ENCODE measurements at places on chromosomes 16 and 17. TPM values are rescaled to one million over a fixed set of nuclear protein-coding genes. Genes with fewer than 3 reads are reported as not detected.

GRCh38 chr16:15830832-15831451 is 25.9 kb downstream of the MYH11 start:
- H3K27me3 ChIP-seq: no peaks in the 10 kb centered on the region
- H3K4me3 ChIP-seq: no peak overlapping the region
- H3K4me1 ChIP-seq: peaks cover 3% of the 10 kb centered on the region
- H3K36me3 ChIP-seq: no peaks in the 10 kb centered on the region

- no peak overlapping the region for H3K4me3 ChIP-seq
- DNase-seq: peak; percentile 39
- no peak overlapping the region for H3K27ac ChIP-seq
These were observed 243.0 kb upstream of the MYOCD start for GRCh38 chr17:12422651-12423050.

GRCh38 chr17:15185625-15185991 is 79.5 kb downstream of the PMP22 start:
- H3K4me1 ChIP-seq: no peaks in the 10 kb centered on the region
- no peaks in the 10 kb centered on the region for H3K27me3 ChIP-seq
- DNase-seq: peak; percentile 39
- H3K36me3 ChIP-seq: no peaks in the 10 kb centered on the region
- no peak overlapping the region for H3K27ac ChIP-seq

DNA sequence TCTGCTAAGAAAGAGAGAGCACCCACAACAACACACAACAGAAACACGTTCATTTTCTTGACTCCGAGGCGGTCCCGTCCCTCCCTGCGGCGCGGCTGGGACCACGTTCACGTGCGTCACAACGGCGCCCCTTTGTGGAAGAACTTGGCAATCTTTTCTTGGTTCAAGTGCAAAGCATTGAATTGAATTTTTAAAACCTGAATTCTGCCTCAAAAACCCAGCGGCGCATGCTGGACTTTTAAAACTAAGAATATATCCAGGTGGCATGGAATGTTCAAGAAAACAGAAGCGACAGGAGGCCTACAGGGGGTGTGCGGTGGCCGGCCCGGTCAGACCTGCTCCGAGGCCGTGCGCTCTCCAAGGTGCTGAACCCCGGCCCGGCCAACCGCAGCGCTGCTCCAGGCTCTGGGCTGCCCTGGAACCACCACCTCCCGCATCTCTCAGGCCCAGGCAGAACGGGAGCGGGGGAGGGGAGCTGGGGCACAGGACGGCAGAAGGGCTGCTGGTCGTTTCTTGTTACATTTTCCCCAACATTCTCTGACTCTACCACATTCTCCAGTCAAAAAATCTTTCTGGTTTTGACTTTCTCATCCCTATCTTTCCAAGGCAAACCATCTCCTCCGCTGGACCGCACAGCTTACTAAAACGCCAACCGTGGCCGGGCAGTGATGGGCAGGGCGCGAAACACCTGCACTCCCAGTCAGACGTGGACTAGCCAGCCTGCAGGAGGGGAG is 3.4 kb upstream of the HEXD start:
- H3K27me3 ChIP-seq: no peaks in the 10 kb centered on the region
- no peak overlapping the region for H3K4me3 ChIP-seq
- peak; percentile 94 for DNase-seq
- H3K27ac ChIP-seq: no peak overlapping the region
- peaks cover 15% of the 10 kb centered on the region for H3K4me1 ChIP-seq

- DNase-seq: no peak
- H3K4me1 ChIP-seq: peaks cover 4% of the 10 kb centered on the region
- H3K36me3 ChIP-seq: no peaks in the 10 kb centered on the region
- H3K27ac ChIP-seq: no peak overlapping the region
- no peak overlapping the region for H3K4me3 ChIP-seq
- H3K27me3 ChIP-seq: no peaks in the 10 kb centered on the region
These were observed 18.1 kb upstream of the ITPRIPL2 start for GRCh38 chr16:19095654-19096053.

The CA4 gene
- 7.3 TPM for total RNA-seq

The ITPRIPL2 gene
- total RNA-seq: 45.1 TPM

DNA sequence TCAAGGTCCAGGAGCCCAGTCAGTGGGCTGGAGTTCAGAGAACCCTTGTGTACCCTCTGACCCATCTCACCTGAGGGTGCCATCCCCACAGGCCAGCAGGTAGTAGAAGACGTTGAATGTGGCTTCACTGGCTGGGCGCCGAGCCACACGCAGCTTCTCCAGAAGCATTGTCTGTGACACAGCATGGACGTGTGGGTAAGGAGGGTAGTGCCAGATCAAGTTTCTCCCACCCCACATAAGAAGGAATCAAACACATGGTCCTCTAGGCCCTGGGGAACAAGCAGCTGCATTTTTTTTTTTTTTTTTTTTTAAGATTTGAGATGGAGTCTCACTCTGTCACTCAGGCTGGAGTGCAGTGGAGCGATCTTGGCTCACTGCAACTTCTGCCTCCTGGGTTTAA is 60.9 kb downstream of the MYO18A start:
- H3K27ac ChIP-seq: no peak overlapping the region
- no peak for DNase-seq
- no peaks in the 10 kb centered on the region for H3K36me3 ChIP-seq
- H3K27me3 ChIP-seq: no peaks in the 10 kb centered on the region

The OR3A3 gene
- total RNA-seq: not detected

DNA sequence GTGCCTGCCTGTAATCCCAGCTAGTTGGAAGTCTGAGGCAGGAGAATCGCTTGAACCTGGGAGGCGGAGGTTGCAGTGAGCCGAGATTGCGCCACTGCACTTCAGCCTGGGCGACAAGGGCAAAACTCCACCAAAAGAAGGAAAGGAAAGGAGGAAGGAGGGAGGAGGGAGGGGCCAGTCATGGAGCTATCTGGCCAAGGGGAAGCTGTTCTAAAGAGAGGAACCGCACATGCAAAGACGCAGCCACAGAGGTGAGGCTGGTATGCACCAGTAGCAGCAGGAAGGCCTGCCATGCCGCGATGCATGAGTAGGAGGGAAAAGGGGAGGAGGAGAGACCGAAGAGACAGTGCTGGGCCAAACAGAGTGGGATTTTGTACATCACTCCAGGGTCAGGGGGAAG is 35.9 kb downstream of the HSBP1 start:
- no peak overlapping the region for H3K4me3 ChIP-seq
- no peaks in the 10 kb centered on the region for H3K36me3 ChIP-seq
- DNase-seq: peak; percentile 43
- peaks cover 6% of the 10 kb centered on the region for H3K4me1 ChIP-seq
- no peaks in the 10 kb centered on the region for H3K27me3 ChIP-seq

The CHST4 gene
- total RNA-seq: 0.34 TPM

GRCh38 chr17:62094175-62094574 is 29.1 kb upstream of the MED13 start:
- no peaks in the 10 kb centered on the region for H3K27me3 ChIP-seq
- H3K4me1 ChIP-seq: no peaks in the 10 kb centered on the region
- H3K27ac ChIP-seq: no peak overlapping the region

The FBXL16 gene
- 1.0 TPM for total RNA-seq

The TRPV3 gene
- 0.44 TPM for total RNA-seq

- H3K4me3 ChIP-seq: no peak overlapping the region
- H3K36me3 ChIP-seq: no peaks in the 10 kb centered on the region
- H3K27me3 ChIP-seq: no peaks in the 10 kb centered on the region
- H3K4me1 ChIP-seq: peaks cover 20% of the 10 kb centered on the region
These were observed 26.1 kb downstream of the CACNA1G start for GRCh38 chr17:50586421-50587247.

DNA sequence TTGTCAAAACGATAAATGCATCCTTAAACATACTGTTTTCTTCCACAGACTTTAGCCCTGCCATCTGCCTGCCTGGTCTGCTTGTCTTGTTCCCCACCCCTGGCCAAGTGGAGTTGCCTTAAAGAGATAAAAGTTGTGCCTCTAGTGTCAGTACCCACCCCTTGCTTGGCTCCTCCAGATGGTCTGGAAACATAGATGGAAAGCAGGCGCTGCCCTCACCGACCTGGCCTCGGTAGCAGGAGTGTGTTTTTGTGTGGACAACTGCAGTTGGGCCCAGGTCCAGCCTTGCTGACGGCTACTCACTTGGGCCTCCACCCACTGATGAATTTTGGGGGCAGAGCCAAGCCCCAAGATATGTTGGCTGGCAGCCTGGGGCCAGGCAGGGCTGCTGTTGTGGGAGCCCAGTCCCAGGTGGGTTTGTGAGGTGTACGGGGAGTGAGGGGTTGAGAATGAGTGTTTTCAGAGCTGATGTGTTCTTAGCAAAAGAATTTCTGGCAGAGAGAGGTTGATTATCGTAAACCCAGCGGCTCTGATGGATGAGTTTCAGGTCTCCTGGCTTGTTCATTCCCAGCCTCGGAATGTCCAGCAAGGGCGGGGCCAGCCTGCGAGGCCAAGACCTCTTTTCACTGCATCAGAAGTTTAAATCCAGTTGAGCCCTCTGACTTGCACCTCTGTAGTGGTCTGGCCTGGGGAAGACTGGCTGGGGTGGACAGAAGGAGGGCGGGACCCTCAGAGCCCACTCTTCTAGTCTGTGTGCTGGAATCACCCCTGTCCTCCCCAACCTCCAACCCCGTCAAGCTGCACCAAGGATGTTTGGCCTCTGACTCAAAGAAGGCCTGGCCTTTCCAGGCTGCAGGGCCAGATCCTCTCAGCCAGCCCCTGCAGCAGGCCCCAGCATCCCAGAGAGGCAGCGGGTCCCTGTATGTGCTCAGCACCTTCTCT is 179.7 kb downstream of the RAB11FIP4 start:
- H3K36me3 ChIP-seq: no peaks in the 10 kb centered on the region
- peak; percentile 29 for DNase-seq
- H3K4me3 ChIP-seq: no peak overlapping the region

The HOXB7 gene
- 1.3 TPM for total RNA-seq

The CTF1 gene
- 8.4 TPM for total RNA-seq

- H3K27me3 ChIP-seq: no peaks in the 10 kb centered on the region
- H3K4me1 ChIP-seq: no peaks in the 10 kb centered on the region
- H3K36me3 ChIP-seq: no peaks in the 10 kb centered on the region
These were observed 79.8 kb upstream of the TMEM132E start for GRCh38 chr17:34499576-34499975.

DNA sequence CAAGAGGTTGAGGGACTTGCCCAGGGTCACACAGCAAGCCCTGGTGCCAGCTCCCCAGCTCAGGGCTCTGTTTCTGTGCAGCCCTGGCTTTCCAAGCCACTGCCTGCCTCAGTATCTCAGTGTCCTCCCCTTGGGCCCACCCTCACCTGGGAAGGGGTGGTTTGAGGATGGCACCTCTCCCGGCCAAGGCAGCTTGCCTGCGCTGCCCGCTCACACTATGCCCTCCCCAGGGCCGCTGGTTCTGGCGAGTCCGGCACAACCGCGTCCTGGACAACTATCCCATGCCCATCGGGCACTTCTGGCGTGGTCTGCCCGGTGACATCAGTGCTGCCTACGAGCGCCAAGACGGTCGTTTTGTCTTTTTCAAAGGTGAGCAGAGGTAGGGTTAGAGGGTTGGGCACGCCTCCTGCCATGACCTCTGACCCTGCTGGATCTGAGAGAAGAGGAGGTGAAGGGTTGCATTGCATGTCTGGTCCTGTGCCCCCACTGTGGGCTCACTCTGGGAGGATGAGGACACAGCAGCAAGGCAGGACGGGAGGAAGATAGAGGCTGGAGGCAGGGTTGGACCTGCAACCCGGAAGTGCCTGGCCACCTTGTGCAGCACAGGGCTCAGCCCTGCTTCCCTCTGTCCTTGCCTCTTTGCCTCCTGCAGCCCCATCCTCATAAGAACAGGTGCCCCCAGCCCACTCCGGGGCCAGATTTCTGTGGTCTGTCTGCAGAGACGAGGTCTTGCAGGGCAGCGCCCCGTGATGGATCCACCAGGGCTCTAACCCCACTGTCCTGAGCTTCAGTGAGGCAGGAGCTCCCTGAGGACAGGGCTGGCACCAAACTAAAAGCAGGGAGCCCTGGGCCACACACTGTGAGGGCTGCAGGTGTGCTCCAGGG is 16.7 kb downstream of the MMP15 start:
- no peaks in the 10 kb centered on the region for H3K27me3 ChIP-seq
- DNase-seq: no peak
- peaks cover 63% of the 10 kb centered on the region for H3K36me3 ChIP-seq
- no peak overlapping the region for H3K4me3 ChIP-seq

The CLEC18B gene
- total RNA-seq: 1.6 TPM

The WFIKKN2 gene
- total RNA-seq: not detected

DNA sequence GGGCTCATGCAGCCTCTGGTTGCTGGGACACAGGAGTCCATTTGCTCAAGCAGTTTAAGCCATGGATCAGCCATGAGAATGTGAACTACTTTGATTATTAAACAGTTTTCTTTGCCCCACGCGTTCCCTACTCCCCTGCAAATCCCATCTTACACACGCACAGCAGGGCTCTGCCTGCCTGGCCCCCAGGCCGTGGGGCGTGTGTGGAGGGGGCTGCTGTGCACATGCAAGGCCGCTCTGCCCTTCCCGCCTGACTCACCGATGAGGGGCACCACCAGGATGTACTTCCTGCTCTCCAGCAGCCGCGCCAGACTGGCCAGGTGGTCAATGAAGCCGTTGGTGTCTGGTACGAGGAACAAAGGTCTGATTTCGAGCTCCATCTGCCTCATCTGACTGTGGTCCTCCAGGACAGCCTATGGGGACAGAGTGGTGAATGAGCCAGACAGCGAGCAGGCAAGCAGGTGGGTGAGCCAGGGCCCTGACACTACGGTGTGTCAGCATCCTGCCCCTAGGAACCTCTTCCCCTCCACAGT is 13.7 kb downstream of the HIC1 start:
- peak overlapping the region; percentile 84 for H3K27ac ChIP-seq
- peaks cover 70% of the 10 kb centered on the region for H3K4me1 ChIP-seq
- no peaks in the 10 kb centered on the region for H3K27me3 ChIP-seq
- DNase-seq: no peak

All from upper lobe of left lung (tissue), 6 donors.